ENCODE measurements at places on chromosomes 16 and 17. TPM values are rescaled to one million over a fixed set of nuclear protein-coding genes. Genes with fewer than 3 reads are reported as not detected.

HBA2 gene
- polyA plus RNA-seq = 11.7 TPM

KRTAP1-1 gene
- polyA plus RNA-seq = not detected

OR3A3 gene
- polyA plus RNA-seq = not detected

GAN gene
- 8.1 TPM for polyA plus RNA-seq

PTGES3L gene
- 2.0 TPM for polyA plus RNA-seq

SLFN14 gene
- not detected for polyA plus RNA-seq

ARHGDIG gene
- polyA plus RNA-seq = 0.78 TPM

KRT15 gene
- polyA plus RNA-seq = not detected

CTF1 gene
- 0.24 TPM for polyA plus RNA-seq

DNAH9 gene
- not detected for polyA plus RNA-seq

RGS11 gene
- polyA plus RNA-seq = 0.38 TPM

TP53TG3C gene
- not detected for polyA plus RNA-seq

MMP2 gene
- 25.2 TPM for polyA plus RNA-seq

NOS2 gene
- polyA plus RNA-seq = 0.44 TPM
